Activated CD4-positive, alpha-beta T cell treated with anti-CD3 and anti-CD28 coated beads, Interleukin-2, amount 50 U/mL, for 1 hour (primary cell): ENCODE measurements at places on chromosomes 6 and 20.

- peak; percentile 3 for DNase-seq
Observed at GRCh38 chr6:3850451-3851203, 1.5 kb downstream of the FAM50B start.

DNA sequence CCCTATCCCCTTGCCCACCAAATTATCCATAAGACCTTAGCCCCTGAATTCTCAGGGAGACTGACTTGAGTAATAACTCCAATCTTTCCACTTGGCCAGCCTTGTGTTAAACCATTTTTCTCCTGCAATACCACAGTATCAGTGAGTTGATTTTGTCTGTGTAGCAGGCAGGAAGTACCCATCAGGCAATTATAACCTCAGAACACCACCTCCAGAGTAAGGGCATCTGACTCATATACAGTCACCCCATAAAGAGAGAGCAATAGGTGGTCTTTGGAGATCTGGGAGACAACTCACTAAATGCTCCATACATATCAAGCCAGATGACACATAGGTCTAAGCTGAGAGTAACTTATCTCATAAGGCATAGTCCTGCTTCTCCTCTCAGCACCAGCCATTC, 83.7 kb downstream of the FILIP1 start:
- no peak for DNase-seq

DNA sequence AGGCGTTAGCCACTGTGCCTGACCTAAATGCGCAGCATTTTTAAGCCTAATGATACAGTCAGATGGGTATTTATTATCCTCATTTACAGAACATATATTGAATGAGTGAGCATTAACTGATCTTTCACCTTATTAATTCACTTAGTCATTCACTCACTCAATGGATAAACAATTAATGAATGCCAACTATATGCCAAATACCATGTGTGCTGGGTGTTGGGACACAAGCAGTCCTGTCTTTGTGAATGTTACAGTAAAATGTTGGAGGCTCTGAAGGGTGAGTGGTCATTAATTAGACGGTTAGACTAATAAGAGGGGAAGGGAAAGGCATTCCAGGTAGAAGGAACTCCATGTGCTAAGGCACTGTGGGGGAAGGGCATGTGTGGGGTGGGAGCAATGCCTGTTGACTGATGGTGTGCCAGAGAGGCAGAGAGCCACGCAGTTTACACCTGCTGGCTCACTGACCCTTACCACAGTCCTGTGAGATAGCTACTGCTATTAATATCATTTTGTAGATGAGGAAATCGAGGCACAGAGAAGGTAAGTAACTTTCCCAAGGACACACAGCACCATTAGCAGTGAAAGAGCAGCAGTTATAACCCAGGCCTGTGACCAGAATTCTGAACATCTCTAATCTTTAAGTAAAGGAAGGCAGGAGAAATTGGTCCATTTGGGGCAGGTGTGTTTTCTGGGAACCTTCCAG, 38.7 kb upstream of the B4GALT5 start:
- DNase-seq, result no peak

DNA sequence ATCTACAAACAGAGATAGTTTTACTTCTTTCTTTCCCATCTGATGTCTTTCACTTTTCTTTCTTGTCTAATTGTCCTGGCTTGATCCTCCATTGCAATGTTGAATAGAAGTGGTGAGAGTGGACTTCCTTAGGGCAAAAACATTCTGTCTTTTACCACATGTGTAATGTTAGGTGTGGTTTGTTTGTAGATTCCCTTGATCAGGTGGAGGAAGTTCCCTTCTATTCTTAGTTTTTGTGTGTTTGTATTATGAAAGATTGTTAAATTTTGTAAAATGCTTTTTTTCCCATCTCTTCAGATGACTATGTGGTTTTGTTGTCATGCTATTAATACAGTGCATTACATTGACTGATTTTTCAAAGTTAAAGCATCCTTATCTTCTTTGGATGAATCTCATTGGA, 41.6 kb upstream of the DUSP22 start:
- no peak for DNase-seq

DNA sequence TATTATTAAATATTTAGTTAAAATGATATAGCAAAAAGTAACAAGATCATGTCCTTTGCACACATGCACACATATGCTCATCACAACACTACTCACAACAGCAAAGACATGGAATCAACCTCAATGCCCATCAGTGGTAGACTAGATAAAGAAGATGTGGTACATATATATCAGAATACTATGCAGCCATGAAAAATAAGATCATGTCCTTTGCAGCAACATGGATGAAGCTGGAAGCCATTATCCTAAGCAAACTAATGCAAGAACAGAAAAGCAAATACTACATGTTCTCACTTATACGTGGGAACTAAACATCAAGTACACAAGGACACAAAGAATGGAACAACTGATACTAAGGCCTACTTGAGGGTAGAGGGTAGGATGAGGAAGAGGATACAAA, 14.3 kb downstream of the AK9 start:
- DNase-seq, result no peak

DNA sequence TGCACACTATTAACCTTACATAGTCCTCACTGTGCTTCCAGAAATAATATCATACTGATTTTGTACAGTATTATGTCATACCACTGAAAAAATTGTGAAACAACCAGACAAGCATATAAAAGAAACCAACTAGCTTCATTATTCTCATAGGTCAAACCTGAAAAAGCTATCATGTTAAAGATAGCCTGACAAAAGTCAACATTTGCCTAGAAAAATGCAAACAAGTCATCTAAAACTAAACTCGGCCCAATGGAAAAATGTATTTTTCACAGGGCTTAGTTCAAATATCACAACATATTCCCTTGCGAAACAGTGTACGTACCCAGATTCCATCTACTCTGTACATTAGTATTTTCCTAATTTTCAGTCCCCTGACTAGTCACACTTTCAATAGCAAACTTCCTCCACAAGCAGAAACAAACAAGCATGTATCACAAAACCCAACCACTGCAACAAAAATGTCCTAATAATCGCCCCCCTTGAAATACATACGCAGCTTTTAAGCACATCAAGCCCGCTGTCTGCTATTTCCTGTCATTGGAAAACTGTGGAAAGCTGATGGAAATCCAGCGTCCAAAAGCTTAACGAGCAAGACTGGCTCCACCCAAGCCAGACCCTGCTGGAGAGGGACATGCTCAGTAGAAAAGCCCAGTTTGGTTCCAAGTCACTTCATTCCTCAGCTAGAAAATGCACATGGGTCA, 93.1 kb downstream of the EPB41L2 start:
- DNase-seq, result no peak

- no peak for DNase-seq
Observed at GRCh38 chr6:87828044-87828443, 126.0 kb upstream of the AKIRIN2 start.

DNA sequence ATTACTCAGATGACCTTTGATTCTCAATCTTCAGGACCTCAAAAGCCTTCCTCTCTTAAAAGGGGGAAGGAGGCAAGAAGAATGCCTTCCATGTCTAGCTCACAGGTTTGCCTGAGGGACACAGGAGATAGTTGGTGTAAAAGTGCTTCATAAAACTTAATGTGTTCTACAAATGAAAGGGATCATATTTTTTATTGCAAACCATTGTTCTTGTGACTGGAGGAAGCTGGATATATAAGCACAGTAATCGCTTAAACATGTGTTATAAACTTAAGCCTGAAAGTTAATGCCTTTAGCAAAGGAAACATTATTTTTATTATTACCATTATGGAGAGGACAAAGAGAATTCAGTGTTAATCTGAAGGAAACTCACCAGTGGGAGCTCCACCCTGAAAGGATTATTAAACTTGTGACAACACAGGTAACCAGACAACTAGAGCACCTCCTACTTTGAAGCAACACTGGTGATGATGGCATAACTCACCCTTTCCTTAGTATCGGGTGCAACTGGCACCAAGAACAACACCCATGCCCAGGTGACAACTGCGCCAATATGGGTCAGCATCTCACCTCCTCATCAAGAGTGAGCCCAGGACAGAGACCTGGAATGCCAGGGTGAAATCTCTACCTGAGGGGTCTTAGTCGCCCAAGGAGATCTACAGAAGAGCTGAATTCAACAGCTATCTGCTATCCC, 288.7 kb upstream of the PRDM1 start:
- no peak for DNase-seq

DNA sequence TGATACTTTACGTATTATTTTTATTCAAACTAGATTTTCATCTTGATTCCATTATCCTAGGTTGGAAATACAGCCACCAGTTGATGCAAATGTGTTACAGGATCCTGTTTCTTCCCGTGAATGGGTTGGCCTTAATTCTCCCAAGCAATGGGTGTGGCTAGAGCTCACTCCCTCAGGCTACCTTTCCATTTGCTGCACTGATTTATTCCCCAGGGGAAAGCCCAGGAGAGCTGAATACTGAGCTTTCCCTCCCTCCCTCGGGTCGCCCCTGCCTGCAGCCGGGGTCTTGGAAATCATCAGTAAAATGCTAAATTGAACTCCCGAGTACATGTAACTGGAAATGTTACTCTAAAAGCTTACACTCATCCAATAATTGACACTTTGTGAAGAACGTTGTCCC, 9.9 kb downstream of the SMOC2 start:
- no peak for DNase-seq

DNA sequence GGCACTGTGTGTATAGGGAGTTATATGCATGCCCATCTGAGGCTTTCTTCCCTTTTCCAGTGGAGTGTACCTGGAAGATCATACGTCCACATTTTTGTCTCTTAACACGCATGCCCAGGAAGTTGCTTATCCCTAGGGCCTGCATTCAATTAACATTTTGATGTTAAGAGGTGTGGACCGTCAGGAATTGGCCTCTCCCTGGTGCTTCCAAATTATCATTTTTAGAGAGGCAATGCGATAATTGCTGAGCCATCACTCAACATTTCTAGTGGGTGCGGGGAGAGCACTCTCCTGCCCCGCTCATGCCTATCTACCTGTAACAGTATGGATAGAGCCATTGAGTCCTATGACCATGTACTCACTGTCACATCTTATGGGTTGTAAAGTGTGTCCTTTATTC, 37.8 kb upstream of the PAQR8 start:
- no peak for DNase-seq

- peak; percentile 21 for DNase-seq
Observed at GRCh38 chr20:17612287-17612991, 42.6 kb downstream of the DSTN start.

DNA sequence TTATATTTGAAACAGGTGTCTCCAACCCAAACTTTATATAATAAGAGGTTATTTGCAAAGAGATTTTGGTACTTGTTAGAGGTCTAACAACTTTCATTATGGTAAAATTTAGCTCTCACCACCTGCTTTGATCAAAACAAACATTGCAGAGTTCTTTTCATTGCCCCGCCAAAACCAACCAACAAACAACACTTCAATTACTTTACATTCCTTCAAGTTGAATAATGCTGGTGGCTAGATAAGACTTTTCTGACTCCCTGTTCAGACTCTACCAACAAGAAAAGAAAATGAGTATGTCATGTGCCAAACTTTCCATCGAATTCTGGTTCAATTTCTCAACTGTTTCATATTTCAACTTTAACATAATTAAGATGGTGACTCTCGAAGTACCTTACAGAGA, 311.1 kb downstream of the ADGRG6 start:
- DNase-seq, result no peak
